Caco-2 (cell line): ENCODE measurements at places on chromosomes 11 and 22. TPM values are rescaled to one million over a fixed set of nuclear protein-coding genes. Genes with fewer than 3 reads are reported as not detected.

Gene MRGPRX4
- total RNA-seq, result not detected in 2 replicates

Gene NRXN2
- 6.5 and 7.6 TPM in 2 replicates for total RNA-seq

Gene PARVA
- 37.6 and 45.3 TPM in 2 replicates for total RNA-seq

Gene PRCP
- 107 TPM in 2 replicates for total RNA-seq

Gene API5
- total RNA-seq, result 129 and 140 TPM in 2 replicates

Gene BRSK2
- 32.8 and 35.9 TPM in 2 replicates for total RNA-seq

Gene RIBC2
- 11.5 and 14.1 TPM in 2 replicates for total RNA-seq

Gene MALAT1
- 4,797 and 4,914 TPM in 2 replicates for total RNA-seq

Gene MMP8
- total RNA-seq, result not detected in 2 replicates

Gene SCN3B
- 0.77 and 0.82 TPM in 2 replicates for total RNA-seq

Gene CST6
- not detected in 2 replicates for total RNA-seq

GRCh38 chr11:45087900-45088160 is 58.6 kb upstream of the PRDM11 start:
- no peak for DNase-seq

DNA sequence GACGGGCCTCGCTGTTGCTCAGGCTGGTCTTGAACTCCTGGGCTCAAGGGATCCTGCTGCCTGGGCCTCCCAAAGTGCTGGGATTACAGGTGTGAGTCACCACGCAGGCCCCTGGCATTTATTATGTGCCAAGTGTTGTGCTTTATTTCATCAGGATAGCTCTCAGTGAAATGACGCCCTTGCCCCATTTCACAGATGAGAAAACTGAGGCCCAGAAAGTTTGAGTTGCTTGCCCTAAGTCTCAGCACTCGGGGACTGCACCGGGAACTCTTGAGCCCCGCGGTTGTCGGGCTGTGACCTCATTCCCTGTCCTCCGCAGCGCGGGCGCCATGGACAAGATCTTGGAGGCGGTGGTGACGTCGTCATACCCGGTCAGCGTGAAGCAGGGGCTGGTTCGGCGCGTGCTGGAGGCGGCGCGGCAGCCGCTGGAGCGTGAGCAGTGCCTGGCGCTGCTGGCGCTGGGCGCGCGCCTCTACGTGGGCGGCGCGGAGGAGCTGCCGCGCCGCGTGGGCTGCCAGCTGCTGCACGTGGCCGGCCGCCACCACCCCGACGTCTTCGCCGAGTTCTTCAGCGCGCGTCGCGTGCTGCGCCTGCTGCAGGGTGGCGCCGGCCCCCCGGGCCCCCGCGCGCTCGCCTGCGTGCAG is 7.3 kb downstream of the USP35 start:
- no peak for DNase-seq

DNA sequence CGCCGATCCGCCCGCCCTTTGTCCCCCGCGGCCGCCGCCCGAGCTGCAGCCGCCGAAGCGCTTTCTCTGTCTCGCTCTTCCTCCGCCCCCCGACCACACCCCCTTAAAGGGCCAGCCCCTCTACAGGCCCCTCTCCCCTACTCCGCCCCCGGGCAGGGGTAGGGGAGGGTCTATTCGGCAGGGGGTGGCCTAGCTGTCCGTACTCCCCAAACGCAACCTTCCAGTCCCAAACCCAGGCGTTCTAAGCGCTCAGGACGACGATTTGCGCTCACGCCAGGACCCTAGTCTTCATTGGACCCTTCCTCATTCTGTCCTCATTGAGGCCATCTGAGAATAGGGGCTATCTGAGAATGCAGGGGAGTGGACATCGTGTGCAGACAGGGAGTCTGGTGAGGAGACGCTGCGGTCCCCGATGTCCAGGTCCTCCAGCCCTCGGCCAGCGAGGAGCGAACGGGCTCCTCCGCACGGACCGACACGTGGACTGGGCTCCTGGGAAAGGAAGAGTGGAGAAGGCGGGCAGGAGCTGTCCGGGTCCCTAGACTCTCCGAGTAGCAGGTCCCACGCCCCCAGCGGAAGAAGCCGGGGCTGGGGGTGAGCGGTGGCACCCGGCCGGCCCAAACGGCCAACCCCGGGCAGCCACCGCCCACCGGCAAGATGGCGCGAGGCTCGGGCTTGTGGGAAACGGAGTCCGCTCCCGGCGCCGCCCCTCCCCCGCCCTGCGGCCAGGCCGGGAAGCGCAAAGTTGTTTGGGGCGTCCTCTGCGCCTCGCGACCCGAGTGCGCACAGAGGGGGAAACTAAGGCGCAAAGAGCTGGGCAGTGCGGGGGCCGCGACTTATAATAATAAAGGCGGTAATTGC is at the start of gene PPP1R14B:
Gene PPP1R14B, minus strand, starts transcription at position 73 of the 858 bp plus-strand sequence. CDS start 270 bp downstream, outside the sequence.
- DNase-seq, result peak; percentile 95

DNA sequence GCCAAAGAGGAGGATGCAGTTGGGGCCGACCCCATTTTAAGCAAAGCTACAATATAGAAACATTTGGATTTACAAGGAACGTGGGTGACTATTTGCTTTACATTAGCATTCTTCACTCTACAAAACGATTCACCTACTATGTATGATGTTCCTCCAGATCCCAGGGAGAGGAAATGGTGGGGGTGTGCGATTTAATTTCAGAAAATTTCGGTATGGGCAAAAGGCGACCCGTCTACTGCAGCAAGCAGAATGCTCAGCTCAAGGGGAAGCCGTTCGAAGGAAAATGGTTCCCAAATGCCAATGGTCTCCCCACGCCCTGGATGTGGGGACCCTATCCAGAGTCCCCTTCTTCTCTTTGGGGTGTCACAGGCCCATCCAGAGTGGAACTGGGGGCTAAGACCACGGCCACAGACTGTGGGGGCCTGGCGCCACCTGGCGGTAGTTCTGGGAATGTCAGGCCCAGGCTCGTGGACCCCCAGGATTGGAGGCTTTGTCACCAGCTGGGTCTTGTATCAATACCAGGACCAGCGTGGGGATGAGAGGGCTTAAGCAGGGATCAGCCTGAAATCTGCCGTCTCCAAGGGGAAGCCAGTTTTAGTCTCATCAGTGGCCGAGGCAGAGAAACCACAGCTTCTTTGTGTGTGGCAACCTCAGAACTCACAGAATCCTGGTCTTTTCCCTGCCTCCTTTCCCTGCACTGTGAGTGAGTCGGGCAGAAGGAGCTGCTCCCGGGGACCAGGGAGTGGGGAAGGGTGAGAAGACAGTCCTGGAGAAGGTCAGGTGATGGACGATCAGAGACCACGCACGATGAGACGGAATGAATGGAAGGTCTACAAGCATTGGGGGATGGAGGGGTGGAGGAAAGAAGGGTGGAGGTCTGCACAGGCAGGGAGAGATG is 8.4 kb downstream of the LRRC10B start:
- no peak for DNase-seq

GRCh38 chr11:31118566-31118965 is 251.0 kb downstream of the DCDC1 start:
- DNase-seq, result no peak

- DNase-seq, result no peak
Observed at GRCh38 chr11:82105331-82105998, 628.2 kb downstream of the FAM181B start.

GRCh38 chr11:65919573-65920371 is 546 bp downstream of the DRAP1 start:
- no peak for DNase-seq

GRCh38 chr11:122096272-122097112 is 19.5 kb downstream of the BLID start:
- DNase-seq, result no peak

- DNase-seq, result no peak
Observed at GRCh38 chr11:104464691-104465090, 300.7 kb upstream of the PDGFD start.

DNA sequence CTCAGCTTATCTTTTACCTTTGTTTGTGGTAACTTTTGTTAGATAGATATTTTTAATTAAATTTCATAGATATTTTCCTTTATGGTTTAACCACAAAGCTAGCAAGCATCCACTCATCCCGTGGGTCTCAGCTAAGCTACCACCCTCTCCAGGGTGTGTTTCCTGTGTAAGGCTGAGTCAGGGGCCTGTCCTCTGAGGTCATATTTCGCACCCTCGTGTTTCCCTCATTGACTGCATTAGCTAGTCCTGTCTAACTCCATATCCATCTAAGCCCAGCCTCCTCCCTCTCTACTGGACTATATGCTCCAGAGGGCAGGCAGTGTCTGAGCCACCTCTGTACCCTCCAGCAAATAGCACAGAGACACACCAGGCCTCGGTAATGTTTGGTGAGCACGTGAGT is 16.7 kb downstream of the XRRA1 start:
- no peak for DNase-seq

- DNase-seq, result no peak
Observed at GRCh38 chr11:116981266-116981885, 116.9 kb downstream of the SIK3 start.

GRCh38 chr11:85517272-85517671 is 109.9 kb downstream of the DLG2 start:
- DNase-seq, result no peak

- DNase-seq, result peak; percentile 57
Observed at GRCh38 chr11:12687216-12687623, 13.0 kb downstream of the TEAD1 start.

- DNase-seq, result no peak
Observed at GRCh38 chr11:2995031-2995561, 3.0 kb upstream of the NAP1L4 start.

- peak; percentile 37 for DNase-seq
Observed at GRCh38 chr11:14894657-14895598, 2.9 kb upstream of the CYP2R1 start.

GRCh38 chr11:5625281-5625680 is 480 bp downstream of the TRIM34 start:
- DNase-seq, result no peak

- DNase-seq, result no peak
Observed at GRCh38 chr11:80616070-80616800, 1175.4 kb upstream of the TENM4 start.

GRCh38 chr11:44258190-44258489 is 51.8 kb downstream of the ALX4 start:
- no peak for DNase-seq

DNA sequence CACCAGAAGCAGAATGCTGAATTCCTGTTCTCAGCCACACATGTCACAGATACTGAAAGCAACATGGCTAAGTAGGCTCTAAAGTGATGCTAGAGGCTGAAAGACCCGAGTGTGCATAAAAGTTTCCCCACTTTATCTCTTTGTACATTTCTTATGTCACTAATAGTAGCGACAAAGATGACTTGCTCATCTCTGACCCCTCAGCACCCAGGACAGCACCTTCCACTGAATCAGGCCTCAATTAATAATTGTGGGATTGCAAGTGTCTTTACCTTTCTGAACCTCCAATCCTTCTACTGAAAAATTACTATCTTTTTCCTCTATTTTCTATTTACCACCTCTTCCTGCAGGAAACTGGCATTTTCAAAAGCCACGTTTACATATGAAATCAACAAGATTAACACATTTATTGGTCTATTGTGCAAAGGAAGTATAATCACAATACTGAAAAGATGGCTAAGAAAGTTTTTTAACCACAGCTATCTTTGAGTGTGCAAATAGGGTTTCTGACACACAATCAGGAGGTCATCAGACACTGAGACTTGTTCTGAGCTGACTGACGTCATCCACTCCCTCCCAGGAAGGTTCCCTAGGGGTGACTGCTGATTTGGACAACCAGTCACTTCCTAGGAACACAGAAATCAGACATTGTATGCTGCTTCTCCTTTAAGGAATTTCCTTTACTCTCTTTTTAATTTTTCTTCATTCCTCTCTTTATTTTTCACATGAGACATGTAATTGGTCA is 213.9 kb upstream of the ISX start:
- DNase-seq, result no peak

GRCh38 chr11:7635137-7635536 is 38.2 kb downstream of the CYB5R2 start:
- DNase-seq, result no peak

- DNase-seq, result peak; percentile 55
Observed at GRCh38 chr22:39496131-39496838, 5.8 kb upstream of the MIEF1 start.

- DNase-seq, result no peak
Observed at GRCh38 chr22:41508770-41509170, 35.5 kb downstream of the POLR3H start.

- no peak for DNase-seq
Observed at GRCh38 chr11:2805388-2806056, 80.1 kb downstream of the CDKN1C start.

DNA sequence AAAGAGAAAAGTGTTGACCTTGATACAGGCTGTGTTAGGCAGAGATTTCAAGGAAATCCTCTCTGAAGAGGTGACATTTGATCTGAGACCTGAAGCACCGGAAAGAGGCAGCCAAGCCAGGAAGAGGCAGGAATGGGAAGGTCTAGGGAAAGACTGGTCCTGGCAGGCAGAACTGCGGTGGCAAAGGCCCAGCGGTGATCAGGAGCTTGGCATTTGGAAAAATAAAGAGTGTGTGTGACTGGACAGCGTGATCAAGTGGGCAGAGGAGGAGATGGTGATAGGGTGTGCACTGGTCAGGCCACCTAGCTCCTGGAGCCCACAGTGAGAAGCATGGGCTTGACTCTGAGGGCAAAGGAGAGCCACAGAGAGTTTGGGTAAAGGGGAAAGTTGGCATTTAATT is 27.2 kb upstream of the GAB4 start:
- no peak for DNase-seq

DNA sequence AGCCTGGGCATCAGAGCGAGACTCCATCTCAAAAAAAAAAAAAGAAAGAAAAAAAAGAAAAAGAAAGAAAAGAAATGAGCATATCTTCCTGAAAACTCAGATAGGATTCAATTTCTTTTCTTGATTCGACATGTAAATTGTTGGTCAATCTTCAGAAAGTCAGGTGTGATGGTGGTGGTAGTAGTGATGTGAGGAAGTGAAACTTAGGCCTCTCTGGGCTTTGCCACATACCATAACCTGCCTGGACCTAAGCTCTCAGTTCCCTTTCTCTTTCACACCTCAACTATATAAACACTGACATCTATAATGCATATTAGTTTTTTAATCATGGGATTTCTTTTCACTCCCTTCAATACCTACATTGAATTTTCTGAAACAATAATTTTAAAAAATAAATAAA is 98.0 kb upstream of the TBCEL start:
- no peak for DNase-seq

GRCh38 chr11:28223577-28223976 is 115.4 kb downstream of the METTL15 start:
- no peak for DNase-seq

DNA sequence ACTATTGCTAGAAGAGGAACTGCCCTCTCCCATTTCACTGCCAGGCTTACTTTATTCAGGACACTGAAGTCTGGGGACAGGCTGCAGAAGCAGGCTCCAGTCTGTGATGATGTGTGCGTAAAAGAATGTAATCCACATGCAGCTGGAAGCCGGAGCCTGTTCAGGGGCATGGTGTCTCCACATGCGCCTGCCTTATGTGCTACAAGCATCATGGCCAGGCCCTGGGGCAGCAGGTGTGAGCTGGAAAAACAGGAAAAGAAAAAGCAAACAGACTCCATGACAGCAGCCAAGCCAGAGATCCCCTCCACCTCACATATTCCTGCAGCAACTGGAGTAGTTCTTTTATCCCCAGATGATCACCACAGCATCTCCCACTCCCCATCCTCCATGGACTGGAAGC is 33.4 kb downstream of the ARFGAP2 start:
- peak; percentile 37 for DNase-seq
